ENCODE measurements at places on chromosomes 5 and 9. TPM values are rescaled to one million over a fixed set of nuclear protein-coding genes. Genes with fewer than 3 reads are reported as not detected.

The PCDHB16 gene
- total RNA-seq, result 0.30 TPM

The CYLC2 gene
- total RNA-seq, result not detected

The INSYN2B gene
- total RNA-seq, result 0.73 TPM

The KIF24 gene
- total RNA-seq, result 3.4 TPM

The NR6A1 gene
- total RNA-seq, result 1.7 TPM

The CARD9 gene
- 0.95 TPM for total RNA-seq

The KCNV2 gene
- total RNA-seq, result not detected

The BTNL8 gene
- not detected for total RNA-seq

The PALM2AKAP2 gene
- total RNA-seq, result 0.49 TPM

The ANKRD34B gene
- not detected for total RNA-seq

The LIX1 gene
- total RNA-seq, result not detected

The DOCK8 gene
- total RNA-seq, result 0.72 TPM

The KLF9 gene
- 0.75 TPM for total RNA-seq

The RAB24 gene
- total RNA-seq, result 27.0 TPM

Data from A549 treated with RU486 at 1 μM for 4 hours (cell line).